Activated CD4-positive, alpha-beta T cell treated with anti-CD3 and anti-CD28 coated beads for 24 hours (primary cell): ENCODE measurements at places on chromosomes 13 and 19.

DNA sequence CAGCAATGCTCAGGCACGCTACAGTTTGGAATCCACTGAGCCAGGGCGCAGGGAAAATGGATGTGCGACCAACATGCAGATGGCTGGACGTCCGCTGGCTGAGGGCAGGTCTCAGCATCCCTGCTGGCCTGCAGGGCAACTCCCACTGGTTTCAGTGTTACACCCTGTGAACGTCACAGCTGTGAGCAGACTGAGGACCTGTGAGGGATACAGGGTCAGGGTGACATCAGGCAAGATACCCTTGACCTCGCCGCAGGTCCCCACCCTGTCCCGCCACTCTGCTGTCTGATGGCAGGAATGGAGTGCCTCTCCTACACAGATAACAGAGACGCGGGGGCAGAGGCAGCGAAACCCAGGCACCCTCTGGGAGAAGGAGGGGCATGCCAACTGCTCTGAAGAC, 19.1 kb downstream of the ZFR2 start:
- DNase-seq = no peak

GRCh38 chr19:38921420-38922274, 8.9 kb downstream of the SARS2 start:
- DNase-seq = no peak

GRCh38 chr13:100490692-100491091, 97.9 kb downstream of the GGACT start:
- DNase-seq = no peak

- DNase-seq = no peak
Measured at GRCh38 chr13:87872813-87873212, 201.6 kb downstream of the SLITRK5 start.

- DNase-seq = no peak
Measured at GRCh38 chr19:4671185-4671851, 1.2 kb upstream of the MYDGF start.

DNA sequence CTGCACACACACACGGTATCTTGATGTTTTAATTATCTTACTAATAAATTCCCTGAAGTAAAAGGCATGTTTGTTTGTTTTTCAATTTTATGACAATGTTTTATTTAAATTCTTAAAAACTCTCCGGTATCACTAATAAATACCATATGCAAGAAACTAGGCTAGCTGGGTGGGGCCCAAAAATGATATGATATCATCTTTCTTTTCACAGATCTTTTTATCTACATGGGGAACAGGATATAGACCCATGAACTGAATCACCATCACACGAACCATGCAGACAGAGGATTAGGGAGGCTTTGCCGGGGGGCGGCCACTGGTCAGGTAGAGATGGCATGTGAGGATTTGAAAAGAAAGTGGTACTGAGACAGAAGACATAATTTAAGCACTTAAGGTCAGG, 266.4 kb downstream of the ENOX1 start:
- DNase-seq = no peak

DNA sequence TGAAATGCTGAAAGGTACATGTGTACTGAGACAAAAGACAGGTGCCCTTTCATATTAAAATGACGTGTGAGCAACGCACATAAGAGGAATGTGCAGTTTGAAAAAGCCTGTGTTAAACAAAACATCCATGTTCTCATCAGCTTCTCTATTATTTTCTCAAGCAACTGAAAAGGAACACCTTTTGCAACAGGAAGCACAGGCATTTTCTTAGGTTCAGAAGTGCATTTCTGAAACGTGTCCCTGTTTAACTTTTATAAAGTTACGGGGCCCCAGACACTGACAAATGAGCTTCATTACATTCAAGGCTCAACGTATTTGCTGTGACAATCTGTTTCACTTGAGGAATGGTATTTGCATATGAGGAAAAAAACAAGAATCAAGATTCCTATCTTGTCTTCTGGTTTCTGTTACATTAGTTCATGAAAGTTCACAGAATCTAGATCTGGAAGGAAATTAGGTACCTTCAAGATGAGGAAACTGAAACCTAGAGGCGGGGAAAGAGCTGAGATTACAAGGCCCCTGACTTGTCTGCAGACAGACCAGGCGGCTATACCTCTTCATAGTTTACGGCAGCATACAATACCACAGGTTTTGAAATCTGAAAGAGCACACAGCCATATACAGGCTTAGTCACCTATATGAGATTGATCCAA, 431.7 kb downstream of the KLF12 start:
- no peak for DNase-seq
